ENCODE measurements at places on chromosomes 7 and 10.
A peak's percentile ranks its signal among the peaks of the same experiment; 100 is the strongest.

GRCh38 chr10:94194256-94194655 lies 168.5 kb downstream of the NOC3L start:
- DNase-seq: no peak

DNA sequence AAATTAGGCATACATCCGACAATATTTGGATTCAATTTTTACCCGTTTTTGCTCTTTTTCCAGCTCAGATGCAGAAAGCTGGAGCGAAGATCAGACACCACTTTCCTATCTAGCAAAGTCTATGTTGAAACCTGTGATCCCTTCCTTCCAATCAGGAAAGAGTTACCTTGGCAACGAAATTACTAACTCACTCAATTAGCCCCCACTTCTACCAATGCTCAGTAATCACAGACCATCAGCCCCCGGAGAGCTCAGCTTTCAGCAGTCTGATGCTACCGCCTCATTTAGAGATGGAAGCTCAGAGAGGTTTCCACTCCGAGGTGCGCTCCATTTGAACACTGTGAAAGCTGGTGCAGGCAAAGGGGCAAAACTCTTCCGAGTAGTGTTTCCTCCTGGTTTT lies 6.7 kb downstream of the FRAT1 start:
- DNase-seq: no peak

DNA sequence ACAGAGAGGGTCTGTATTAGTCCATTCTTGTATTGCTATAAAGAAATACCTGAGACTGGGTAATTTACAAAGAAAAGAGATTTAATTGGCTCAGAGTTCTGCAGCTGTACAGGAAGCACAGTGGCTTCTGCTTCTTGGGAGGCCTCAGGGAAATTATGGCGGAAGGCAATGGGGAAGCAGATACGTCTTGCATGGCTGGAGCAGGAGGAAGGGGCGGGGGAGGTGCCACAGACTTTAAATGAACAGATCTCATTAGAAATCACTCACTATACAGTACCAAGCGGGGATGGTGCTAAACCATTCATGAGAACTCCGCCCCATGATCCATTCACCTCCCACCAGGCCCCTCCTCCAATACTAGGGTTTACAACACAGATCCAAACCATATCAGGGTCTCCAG lies 3.7 kb upstream of the CALU start:
- no peak for DNase-seq

DNA sequence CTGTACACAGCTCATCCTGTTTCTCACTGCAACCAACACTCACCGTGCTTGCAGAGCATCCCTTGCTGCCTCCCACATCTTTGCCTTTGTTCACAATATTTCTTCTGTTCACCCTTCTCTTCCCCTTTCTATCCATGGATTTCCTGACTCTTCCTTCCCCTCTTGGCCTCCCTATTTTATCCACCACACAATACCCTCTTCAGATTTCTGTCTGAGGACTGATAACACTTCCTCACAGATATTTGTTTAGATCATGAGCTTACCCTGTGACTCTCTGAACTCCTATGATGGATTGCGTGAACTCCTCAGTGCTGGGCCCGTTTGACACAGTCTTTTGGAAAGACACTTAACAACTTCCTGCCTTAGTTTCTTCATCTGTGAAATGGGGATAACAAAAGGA lies 62.8 kb upstream of the GPR158 start:
- no peak for DNase-seq

DNA sequence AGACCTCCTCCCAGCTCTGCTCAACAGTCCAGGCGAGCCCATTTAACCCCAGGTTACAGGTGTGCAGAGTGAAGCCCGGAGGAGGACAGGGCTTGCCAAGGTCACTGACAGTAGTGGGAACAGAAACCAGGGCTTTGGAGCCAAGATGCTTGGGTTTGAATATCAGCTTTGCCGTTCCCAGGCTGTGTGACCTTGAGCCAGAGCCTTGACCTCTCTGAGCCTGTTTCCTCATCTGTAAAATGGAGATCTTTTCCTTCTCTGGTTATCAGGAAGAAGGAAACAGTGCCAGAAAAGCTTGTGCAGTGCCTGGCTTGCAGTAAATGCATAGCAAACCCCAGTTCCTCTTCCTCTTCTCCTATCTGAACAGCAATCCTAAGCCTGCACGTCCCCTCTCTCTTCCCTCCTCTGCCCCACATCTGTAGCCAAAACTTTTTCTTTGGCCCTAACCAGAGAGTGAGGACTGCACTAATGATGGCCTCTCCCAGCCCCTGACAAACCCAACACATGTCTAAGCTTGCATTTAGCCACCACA lies 21.4 kb upstream of the MLXIPL start:
- no peak for DNase-seq

DNA sequence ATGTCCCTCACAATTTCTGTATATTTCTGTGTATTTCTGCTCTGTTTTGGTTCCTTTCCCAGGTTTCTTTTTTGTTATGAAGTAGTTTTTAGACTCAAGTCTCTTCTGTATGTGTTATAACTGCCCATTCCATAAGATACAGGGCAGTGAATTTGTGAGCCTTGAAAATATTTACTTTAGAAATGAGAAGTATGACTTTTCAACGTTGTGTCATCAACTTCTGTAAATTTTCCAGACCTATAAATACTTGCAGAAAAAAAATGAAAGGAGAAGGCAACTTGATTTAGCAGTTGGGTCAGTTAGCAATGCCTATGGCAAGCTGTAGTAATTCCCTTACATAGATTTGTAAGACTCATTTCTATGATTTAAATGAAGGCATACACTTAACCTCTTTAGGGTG lies 11.5 kb downstream of the EGFR start:
- no peak for DNase-seq

DNA sequence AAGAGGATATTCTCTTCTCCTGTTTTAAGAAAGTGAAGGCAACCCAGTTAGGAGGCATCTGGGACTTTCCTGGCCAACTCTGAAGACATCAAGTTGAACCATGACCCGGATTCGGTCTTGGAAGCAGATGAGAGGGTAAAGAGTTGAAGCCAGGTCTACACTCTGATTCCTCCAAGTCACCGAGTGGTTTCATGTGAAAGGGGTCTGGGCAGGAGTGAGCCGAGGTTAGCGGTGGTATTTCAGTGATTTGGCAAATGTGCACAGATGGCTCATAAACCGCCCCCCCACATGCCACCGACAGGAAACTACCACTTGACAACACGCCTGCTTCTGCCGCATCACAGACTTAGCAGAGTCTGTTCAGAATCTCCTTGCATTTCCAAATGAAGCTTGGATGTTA lies 11.4 kb upstream of the REPIN1 start:
- DNase-seq: peak; percentile 63

DNA sequence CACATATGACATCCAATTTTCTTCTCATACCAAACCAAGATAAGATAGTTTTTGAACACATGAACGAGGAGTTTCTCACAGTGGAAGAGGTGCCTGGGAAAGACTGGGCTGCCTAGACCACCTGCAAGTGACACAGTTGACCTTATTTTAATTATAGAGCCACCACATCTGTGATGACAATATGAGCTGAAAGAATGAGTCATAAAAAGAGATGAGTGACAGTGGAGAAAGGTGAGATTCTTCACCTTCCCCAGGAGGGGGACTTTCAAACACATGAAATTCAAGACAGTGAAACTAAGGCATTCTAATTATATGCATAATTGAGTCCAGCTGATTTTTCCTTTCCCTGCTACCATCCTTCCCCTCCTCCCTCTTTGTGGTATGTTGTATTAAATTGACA lies 475.5 kb downstream of the NXPH1 start:
- DNase-seq: no peak

All from stimulated activated CD4-positive, alpha-beta T cell treated with anti-CD3 and anti-CD28 coated beads, Interleukin-2, amount 100 ng/mL, for 4 hours (primary cell).